ENCODE measurements at places on chromosomes 1 and 21. TPM values are rescaled to one million over a fixed set of nuclear protein-coding genes. Genes with fewer than 3 reads are reported as not detected.
A peak's percentile ranks its signal among the peaks of the same experiment; 100 is the strongest.

Gene BTBD19
- 22.2 TPM for total RNA-seq

Gene EFNA1
- 0.24 TPM for total RNA-seq

GRCh38 chr1:97138515-97139032 is 417.0 kb downstream of the PTBP2 start:
- no peak for DNase-seq

DNA sequence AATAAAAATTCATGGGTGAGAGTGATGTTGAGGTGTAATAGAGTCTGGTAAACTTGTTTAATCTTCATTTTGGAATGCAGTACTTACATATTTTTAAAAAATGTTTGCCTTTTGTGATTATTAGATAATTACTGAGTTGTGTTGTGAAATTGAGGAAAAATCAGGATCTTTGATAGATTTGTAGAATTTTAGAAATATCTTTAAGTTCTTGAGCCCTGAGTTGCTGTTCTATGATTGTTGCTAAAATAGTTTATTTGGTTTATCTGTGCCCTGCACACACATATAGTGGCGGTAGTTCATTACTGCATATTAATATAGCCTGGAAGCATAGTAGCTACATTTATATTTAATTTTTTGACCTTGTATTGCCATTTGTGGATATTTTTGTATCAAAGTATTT is 1.6 kb downstream of the B3GALT2 start:
- DNase-seq = no peak

DNA sequence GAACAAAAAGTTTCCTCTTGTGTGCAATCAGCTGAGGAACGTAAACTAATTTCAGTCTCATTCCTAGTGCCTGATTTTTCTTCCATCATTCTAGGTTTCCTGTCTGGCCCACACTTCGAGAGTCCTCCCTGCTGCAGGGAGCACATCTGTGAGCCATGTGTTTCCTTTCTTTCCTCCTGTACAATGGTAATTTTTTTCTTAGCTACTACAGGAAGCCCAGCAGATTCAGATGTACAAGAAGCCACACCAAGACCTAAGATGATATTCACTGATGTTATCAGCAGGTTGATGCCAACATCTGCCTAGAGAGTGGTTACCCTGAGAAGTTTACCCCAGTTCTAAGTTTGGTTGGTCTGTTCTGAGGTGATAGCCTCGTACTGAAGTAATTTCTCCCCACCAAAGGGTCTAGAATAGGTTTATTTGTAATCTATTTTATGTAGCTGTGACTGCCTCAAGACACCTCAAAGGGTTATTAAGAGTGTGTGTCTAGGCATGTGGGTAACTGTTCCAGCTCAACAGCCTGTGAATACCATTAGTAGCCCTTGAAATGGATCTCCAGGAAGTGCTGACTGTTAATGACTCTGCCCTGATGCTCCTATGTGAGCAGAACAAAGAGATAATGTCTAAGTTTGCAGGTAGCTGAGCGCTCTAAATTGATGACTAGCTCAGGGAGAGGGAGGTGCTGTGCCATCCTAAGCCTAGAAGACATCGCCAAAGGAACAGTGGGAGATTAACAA is 31.7 kb upstream of the CLDN14 start:
- no peak for DNase-seq

DNA sequence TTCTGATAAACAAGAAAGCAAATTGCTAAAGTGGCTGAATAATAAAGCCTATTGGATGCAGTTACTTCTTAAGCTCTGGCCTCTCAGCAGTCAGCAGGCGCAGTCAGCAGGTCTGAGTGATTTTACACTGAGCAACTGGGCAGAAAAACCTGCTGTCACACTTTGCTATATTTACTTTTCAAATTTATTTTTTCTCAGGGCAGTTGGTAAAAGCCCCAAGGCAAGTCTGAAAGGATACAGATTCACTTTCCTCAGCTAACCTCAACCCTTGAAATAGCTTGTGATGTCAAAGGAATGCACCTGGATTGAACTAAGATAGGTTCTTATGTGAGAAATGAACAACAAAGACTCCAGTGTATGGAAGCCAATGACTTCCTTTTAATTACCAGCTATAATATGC is 34.0 kb downstream of the ATP5PF start:
- DNase-seq = no peak

DNA sequence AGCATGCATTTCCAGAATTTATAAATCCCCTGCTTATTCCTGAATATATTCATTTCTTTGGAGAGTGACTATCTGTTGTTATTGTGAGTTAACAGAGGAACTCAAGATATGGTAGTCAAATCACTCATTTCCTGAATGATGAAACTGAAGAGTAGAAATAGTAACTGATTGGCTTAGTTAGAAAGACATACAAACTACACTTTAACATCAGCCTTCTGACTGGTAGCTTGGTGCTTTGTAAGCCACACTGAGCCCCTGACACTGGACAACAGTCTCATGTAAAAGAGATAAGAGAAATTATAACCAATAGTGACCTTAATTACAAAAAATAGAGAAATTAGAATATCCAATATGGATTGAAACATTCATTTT is 4.8 kb downstream of the GBP7 start:
- no peak for DNase-seq

- DNase-seq = no peak
These were observed 7.2 kb downstream of the GPBP1L1 start for GRCh38 chr1:45679123-45679522.

DNA sequence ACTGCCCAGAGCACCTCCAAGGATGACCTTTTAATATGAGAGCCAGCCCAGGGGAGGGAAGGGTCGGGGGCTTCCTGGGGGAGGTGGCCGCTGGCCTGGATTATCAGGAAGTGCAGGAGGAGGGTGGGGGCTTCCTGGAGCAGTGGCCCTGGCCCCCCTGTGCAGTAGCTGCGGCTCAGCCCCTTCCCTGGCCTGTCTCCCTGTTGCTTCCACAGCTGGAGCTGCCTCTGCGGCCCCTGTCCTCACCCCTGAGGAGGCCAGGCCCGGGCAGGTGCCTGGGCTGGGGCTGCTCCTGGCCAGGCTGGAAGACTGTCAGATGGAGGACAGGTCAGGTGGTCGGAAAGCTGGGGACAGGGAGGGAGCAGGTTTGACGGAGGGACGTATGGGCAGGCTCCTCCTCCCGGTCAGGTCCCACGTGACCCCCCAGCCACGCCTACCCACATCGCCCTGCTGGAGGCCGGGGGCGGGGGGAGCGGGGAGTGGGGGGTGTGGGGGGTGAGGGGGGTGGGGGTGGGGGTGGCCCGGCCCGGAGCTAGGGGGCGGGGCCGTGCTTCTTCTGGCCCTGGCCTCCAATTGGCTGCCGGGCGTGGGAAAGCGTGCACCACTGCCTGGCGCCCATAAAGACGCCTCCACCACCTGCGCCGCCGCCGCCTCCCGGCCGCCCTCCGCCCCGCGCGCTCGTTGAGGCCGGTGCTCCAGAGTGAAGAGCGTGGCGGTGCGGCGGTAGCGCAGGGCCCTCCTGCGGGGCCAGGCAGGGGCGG is 10.2 kb upstream of the TNFRSF14 start:
- DNase-seq = peak; percentile 97

- no peak for DNase-seq
These were observed 71.9 kb downstream of the ZSWIM5 start for GRCh38 chr1:45134461-45134873.

DNA sequence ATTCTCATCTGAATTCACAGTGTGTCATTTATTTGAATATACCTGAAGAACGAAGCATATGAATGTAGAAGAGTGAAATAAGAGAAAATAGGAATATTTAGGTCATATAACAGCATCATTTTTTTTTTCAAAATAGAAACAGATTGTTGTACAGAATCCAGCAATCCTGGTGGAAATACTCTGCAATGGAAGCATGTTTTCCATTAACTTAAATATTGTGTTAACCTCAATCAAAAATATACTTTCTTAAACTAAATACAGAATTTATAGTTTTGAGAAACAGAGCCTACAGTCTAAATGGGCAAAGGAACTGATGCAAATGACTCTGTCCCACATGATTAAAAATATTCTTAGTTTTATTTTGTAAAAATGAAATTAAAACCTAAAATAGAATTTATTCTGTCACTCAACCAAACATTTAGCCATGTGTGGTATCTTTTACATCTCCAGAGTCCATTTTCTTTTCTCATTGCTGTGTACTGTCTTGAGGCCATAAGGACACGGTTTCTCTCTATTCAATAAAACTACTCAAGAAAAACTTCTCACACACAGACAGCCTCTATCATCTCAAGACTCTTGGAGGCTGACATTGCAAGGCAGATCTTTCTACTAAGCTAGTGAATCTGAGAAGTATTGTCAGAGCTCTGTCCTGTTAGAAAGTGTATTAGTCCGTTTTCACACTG is 322.6 kb downstream of the LTN1 start:
- DNase-seq = no peak

DNA sequence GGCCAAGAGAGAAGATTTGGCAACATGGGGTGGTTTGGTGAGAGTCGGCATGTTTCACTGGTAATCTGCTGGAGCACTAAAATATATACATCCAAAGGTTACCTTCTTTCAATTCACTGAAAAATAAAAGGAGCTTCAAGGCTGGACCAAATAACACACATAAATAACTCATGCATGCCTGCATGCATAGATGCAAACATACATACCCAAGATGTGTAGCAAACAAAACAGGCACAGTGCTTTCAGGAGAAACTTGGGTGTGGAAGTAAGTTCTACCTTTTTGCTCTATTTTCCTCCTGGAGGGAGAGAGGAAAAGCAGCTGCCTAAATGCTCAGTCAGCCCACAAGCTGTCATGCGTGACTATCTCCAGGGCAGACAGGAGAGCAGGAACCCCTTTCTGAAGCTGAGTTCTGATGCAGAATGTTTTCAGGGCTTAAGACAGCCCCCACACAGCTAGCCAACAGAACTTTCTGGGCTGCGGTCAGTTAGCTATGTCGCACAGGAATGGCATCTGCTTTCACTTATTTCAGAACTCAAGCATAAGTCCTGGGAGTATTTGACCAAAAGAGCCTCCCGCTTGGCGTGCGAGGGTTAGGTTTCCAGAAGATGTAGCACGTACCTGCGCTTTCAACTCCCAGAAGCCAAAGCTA is 166.2 kb downstream of the TOMM20 start:
- peak; percentile 79 for DNase-seq

DNA sequence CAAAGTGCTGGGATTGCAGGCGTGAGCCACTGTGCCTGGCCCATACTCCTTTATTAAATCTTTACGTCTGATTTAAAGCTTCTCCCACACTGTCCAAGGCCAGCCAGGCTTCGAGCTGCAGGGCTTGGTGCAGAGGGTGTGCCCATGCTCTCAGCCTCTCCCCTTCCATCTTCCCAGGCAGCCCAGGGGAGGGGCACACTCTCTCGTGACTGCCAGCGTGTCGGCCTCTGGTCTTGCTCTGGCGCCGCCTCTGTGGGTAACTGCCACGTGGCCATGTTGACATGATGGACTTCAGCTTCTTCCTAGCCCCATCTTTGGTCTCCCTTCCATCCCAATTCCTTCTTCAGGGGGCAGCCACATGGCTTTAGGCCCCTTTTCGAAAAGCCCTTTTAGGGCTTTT is 4.7 kb downstream of the GPR137B start:
- DNase-seq = no peak

DNA sequence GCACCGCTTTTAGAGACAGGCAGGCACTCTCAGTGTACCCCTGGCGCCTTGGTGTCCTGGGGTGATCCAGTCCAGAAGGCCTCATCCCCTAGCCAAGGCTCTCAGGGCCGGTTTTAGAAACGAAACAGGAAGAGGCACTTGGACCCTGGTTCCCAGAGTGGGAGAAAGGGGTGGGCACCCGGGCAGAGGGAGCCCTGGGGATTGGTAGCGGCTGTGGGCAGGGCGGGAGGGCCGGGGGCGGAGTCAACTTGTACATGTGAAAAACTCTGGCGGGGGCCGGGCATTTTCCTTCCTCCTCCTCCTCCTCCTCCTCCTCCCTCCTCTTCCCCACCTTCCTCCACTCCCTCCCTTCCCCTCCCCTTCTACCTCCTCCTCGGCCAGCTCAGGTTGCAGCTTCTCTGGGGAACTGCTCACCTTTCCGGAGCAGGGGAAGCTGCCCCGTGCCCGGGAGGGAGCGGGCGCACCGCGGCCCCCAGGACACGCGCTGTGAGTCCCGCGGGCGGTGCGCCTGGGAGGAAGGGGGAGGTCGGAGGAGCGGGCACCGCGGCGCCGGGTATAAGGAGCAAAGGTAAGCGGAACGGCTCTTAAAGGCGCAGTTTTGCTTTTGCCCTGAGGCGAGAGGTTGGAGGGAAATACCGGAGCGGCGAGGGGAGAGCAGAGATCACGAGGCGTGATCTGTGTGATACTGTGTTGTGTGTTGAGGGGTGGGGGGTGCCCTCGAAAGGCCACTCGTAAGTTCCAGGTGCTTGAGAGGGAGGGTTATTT is at the start of gene CDK18:
TSS of gene CDK18 (plus strand) at position 359 of the 765 bp plus-strand sequence. CDS start 18,499 bp downstream, outside the sequence.
- DNase-seq = peak; percentile 78

DNA sequence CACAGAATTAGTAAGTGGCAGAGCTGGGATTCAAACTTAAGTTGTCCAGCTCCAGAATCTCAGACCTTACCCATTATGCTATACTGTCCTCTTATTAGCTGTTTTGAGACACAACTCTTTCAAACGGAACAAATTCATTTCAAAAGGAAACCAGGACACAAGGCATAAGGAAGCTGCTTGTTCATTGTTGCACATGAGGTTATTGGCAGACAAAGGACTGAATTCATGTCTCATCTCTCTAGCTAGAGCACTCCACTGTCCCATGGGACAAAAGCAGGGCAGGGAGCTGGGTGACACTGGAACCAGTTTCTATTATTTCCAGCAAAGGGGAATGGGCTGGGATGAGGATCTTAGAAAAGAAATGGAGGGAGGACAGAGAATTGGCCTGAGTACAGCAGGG is 26.4 kb downstream of the CHI3L2 start:
- no peak for DNase-seq

DNA sequence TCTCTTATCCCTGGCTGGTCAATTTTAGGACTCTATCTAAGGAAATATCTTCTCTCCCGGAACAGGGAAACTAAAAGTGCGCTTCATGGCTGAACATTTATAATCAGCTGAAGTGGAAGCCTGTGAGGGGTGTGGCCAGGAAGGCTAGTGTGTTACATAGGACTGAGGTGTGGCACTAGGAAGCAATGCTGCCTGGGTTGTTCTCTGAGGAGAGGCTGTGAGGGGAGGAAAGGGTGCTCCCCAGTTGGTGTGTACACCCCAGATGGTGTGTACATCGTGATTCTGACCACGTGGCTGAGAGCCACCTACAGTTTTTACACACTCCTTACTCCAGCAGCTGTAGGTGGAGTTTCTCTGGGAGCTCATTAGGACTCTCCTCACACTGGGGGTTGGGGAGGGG is 16.3 kb downstream of the NTPCR start:
- no peak for DNase-seq

- peak; percentile 64 for DNase-seq
These were observed 11.2 kb downstream of the LAPTM5 start for GRCh38 chr1:30746212-30747032.

All from activated CD4-positive, alpha-beta T cell treated with anti-CD3 and anti-CD28 coated beads, Interleukin-2, amount 10 ng/mL, durations not matched to agents 24 days and 14 days (primary cell).